Ovary (tissue), 10 donors: ENCODE measurements at places on chromosomes 2 and 18.

DNA sequence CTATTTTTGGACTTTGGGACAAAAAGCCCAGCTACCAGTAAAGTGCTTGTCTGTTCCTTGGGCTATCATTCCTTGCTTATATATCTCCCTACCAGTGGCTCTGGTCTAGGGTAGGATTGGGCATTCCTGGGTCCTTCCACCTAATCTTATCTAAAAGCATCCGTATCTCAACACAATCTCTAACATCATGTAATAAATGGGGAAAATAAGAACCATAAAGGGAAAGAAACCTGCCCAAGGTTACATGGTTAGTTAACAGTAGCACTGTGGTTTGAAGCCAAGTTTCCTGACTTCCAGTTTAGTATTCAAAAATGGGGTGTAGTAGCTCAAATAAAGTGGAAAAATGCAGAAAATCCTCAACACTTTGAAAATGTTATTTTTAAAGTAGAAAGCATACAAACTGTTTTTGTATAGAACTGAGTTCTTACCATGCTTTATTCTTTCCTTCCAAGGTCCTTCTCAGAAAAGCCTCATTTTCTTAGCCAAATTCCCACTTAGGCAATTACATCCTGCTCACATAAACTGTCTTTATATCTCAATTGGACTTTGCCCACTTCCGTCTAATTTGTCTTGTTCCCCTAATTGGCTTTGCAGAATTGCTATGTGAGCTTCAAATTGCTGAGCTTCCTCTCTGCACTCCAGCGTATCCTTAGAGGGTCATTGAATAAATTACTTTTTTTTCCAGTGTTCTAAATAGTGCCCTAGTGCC, 273.1 kb upstream of the UBE2E3 start:
- DNase-seq = no peak

DNA sequence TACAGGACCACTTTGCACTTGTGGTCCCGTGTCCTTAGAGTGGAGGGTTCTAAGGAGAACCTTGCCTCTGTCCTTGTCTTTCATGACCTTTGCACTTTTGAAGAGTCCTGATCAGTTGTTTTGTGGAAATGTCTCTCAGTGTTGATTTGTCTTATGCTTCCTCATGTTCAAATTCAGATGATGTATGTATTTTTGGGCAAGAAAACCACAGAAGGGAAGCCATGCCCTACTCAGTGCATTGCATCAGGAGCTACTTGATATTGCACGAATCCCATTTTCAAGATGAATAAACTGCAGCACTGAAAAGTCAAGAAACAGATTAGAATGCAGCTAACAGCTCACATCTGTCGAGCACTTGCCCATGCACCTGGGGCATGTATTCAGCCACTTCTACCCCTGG, 152.2 kb downstream of the INHBB start:
- no peak for DNase-seq

DNA sequence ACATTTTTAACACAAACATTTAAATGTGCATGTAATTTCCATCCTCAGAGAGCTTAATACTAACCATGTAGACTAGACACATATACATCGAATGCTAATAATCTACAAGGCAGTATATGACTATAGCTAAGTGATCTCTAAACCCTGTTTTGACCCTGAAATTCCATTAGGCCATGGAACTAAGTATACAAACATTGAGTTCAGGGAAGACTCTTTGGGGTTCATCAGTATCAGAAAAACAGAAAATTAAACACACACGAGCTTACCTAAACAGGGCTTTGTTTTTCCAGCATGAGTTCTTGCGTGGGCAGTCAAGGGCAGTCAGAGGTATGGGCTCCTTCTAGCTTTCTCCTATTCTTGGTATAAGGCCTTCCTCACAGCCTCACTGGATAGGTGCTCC, 106.0 kb upstream of the COPS8 start:
- DNase-seq = no peak

DNA sequence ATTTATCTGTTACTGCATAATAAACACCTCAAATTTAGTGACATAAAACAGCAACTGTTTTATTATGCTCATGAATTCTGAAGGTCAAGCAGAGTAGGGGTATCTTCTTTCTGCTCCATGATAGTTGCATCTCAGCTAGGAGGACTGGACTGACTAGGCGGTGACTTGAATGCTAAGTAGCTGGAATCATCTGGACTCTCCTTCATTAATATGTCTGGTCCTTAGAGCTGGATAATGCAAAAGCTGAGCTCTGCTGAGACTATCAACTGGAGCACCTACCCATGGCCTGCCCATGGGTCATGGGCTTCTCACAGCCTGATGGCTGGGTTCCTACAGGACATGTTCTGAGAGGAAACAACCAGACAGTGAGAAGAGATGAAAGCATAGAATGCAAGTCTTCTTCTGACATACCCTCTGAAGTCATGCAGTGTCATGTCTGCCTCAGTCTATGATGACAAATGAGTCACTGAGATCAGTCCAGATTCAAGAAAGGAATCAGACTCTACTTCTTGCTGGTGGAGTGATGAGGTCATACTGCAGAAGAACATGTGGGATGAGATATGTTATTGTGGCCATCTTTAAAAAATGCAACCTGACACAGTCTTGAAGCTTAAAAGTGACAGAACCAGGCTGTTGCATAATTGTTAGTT, 174.2 kb upstream of the OSR1 start:
- DNase-seq = no peak

DNA sequence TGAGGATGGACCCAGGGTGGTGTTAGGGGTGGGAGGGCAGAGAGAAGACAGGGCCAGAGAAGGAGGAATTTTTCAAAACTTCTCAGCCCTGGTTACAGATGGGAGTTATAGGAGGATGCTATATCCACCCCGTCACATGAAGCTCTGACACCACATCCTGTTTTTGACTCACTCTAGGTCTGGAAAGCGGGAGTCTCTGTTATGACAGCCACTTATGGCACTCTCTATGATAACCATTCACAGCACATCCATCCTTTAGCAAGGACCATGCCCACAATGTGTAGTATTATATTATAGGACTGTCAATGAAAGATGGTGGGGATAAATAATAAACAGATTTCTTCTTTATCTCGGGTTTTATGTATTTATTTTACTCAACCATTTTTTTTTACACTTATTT, 461.2 kb downstream of the CDH2 start:
- DNase-seq = no peak

- no peak for DNase-seq
Observed at GRCh38 chr2:69483696-69484095, 46.5 kb upstream of the NFU1 start.

DNA sequence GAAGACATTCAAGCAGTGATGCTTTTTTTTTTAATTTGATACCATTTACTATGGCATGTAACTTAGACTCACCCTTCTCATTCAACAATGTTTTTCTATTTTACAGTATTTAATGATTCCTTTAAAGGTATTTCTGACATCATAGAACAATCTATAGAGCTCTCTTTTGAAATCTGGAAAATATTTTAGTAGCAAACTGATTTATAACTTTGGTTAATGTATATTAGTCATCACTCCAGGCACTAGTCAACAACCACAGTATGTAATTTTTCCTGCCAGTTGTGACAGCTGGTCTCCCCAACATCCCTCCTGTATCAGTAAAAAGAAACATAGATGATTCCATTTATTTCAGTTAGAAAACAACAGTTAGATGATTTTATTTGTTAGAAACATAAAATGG, 122.9 kb downstream of the LCLAT1 start:
- no peak for DNase-seq

DNA sequence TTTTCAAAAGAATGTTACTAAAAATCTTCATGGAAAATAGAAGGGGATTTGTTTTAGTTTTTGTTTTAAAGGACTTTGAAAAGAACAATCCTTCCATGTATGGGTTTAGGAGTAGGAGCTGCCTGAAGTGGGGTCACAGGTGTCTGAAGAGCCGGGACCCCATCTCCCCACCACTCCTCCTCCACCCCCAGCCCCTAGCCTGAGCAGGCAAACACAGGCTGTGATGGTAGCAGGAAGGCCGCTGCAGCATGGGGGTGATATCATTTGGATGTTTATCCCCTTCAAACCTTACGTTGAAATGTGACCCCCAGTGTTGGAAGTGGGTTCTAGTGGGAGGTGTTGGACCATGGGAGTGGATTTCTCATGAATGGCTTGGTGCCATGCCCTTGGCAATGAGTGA, 93.0 kb downstream of the ZBTB7C start:
- DNase-seq = no peak

DNA sequence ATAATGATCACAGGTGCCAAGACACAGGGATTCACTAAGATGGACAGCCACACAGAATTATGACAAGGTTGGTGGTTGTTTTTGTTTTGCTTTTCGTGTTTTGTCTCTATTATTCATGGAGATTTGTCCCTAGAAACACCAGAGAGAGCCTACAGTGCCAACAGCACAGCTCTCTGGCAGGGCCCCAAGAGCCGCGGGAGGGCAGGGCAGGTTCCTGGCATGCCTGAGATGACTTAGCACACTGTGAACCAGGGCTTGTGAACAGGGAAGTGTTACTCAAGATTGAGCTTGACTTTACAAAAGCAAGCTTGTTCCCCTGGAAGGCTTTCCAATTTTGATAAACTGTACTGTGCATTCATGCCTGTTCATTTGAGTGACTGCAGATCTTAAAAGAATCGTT, 437.4 kb upstream of the SALL3 start:
- no peak for DNase-seq

- peak; percentile 22 for DNase-seq
Observed at GRCh38 chr2:127891811-127892210, 6.1 kb upstream of the AMMECR1L start.

DNA sequence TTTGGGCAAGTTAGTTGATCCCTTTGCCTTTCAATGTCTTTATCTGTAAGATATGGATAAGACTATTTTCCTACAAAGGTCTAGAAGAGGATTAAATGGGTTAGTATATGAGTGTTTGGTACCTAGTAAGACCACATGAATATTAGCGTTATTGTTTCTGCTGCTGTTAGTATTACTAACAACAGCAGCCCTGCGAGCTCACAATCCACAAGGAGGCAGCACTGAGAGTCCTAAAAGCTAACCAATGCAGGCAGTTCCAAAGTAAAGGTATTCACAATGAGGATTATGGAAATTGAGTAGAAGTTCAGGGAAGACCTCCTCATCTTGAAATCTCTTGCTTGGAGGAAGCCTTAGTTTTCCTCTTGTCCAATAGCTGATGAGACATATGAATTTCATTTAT, 248.9 kb downstream of the TDRD15 start:
- DNase-seq = no peak

DNA sequence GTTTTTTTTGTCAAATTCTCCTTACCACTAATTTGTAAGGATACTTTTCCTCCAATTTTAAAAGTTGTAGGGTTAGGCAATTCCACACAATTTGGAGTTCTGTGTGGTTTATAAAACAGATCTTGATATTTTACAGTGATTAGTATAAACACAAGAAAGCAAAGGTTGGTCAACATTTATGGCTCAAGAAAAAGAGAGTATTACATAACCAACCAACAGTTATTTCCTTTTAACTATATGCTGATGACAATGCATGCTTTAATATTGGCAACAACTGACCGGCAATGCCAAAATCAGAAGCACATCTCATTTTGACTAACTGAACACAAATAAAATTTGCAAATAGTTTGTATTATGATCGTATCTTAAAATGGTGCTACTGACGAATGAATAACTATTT, 137.2 kb downstream of the CDH2 start:
- DNase-seq = no peak

DNA sequence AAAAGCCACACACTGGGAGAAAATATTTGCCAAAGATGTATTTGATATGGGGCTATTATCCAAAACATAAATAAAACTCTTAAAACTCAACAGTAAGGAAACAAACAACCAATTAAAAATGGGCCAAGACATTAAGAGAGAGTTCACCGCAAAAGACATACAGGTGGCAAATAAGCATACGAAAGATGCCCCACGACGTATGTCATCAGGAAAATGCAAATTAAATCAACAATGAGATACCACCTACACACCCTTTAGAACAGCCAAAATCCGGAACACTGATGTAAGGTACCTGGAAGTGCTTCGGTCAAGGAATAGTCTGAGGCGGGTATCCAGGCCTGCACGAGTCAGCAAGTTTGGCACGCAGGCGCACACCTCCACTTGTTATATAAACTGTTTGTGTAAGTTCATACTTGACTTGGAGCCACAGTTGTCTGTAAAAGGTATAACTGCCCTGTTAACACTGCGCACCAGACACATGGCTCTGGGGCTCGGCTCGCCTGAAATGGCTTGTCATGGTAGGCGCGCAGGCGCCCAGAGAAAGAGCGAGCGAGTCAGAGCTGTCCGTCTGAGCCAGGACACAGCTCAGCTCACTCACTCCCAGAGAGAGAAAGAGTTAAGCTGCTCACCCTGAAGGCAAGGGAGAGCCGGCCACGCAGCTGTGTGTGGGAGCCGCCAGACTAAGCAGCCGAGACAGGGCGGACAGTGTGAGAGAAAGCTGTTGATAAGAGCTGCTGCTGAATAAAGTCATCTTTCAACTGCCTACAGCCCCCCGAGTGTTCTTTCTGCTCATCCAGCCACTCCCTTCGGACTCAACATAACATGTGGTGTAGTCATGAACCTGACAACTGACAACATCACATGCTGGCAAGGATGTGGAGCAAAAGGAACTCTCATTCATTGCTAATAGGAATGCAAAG, 87.3 kb downstream of the HNRNPLL start:
- peak; percentile 91 for DNase-seq

- DNase-seq = no peak
Observed at GRCh38 chr2:229779650-229780049, 65.3 kb upstream of the DNER start.

DNA sequence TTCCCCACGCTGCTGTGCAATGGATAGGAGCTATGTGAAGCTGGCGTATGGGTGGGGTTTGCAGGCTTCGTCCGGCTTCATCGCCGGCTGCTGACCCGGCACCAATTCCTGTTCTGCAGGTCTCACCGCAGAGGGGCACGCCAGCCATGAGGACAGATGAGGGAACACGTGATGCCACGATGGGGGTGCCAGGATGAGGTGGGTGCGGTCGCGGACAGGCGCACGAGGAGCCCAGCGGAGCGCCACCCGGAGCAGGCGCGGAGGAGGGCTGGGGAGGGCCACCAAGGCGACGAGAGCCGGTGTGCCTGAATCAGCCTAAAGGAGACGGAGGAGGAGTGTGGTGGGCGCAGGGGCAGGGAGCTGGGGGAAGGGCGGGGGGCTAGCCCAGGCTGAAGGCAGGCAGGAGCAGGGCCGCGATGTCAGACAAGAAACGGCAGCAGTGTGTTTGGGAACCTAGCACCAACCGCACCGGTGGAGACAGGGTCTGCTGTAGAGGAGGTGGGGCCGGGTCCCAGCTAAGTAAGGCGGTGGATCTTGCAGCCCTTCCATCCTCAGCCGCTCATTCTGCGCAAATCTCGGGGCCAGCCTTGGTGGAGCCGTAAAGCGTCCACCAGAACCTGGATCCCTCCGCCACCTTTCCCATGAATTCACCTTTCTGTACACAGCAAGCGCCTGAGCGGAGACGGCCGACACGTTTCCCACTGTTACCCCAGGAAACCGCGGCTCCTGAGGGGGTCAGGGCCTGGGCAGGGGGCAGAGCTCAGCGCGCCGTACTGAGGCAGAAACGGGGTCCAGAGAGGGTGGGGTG, 17.0 kb upstream of the CD8A start:
- DNase-seq = peak; percentile 55

GRCh38 chr18:35750929-35751328, 169.4 kb downstream of the GALNT1 start:
- no peak for DNase-seq

DNA sequence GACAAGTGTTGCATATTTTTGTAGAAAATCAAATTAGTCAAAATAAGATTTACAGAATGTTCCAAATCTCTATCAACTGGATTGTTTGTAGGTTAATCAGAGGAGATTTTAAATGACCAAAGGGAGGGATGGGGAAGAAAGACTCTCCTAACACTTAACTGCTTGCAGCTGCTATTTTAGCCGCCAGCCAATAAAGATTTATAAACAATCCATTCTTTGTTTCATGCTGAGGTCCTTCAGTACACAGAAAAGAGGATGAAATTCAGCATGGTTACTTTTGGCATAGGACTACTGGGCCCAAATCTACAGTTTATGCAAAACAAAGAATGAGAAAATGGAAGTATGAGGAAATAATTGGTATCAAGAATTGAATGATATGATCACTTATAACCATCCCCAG, 86.4 kb upstream of the FN1 start:
- DNase-seq = no peak
